Hypothalamus (tissue), 51 donors: ENCODE measurements at places on chromosomes 3 and 15.

DNA sequence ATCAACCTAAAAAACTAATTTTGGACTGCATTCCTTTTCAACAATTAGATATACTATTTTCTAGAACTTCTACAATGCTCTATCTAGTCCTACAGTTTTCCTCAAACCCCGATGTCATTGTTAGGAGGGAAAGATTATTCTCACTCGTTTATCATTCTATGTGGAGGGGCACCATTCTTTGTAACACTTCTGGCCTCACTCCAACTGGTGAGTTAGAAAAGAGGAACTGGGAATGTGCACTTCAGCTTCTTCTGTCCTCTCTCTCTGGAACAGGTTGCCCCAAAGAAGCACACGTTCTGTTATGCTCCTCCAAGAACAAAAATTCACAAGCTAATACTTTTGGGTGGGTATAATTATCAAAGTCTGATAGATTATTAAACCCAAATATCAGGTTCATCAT is 137.9 kb downstream of the UACA start:
- DNase-seq, result no peak

DNA sequence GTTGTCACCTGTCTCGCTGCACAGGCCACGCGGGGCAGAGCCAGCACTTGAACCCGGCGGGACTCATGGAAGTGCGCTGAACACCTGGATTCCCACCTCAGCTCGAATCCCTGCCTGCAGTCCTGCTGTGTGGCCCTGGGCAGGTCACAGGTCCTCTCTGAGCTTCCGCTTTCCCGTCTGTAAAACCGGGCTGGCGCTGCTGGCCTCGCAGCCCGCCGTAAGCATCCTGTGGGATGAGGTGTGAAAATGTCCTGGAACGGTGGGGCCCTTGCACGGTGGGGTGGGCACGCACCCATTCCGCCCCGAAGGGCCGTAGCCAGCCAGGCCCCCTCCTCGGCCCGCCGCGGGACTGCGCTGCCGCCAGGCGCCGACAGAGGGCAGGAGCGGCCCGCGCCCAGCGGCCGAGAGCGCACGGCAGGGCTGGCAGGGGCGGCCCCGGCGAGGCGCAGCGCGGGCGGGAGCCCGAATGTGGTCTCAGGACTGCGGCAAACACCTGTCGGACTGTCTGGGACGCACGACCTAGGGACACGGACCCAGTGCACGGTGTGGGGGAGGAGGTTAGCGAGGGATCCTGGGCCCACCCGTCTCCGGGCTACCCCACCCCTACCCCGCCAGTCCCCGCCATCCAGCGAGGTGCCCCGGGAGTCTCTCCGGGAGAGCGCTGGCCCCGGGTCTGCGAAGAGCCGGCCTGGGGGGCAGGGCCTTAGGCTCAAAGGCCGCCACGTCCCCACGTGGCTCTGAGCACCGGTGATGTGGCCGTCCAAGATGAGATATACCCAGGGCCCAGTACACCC is 40.4 kb downstream of the DNAJB8 start:
- peak; percentile 17 for DNase-seq

GRCh38 chr3:143132246-143132980 is 12.8 kb downstream of the CHST2 start:
- no peak for DNase-seq

DNA sequence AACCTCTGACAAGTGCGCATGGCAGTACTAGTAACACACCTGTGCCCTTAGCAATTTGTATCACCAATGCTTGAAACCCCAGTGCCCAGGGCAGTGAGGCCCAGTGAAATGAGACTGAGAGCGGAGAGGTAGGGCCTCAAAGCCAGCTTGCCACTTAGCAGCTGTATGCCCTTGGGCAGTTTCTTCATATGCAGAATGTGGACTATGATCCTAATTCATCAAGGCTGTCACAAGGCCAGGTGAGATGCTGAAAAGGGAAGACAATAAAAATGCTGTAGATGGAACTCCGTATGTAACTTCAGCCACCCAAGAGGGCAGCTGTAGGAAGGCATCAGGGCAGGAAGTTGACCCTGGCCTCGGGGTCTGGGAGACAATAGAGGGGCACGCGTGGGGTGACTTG is 74.4 kb downstream of the KY start:
- no peak for DNase-seq

GRCh38 chr3:18771931-18772330 is 346.8 kb upstream of the SATB1 start:
- DNase-seq, result no peak

DNA sequence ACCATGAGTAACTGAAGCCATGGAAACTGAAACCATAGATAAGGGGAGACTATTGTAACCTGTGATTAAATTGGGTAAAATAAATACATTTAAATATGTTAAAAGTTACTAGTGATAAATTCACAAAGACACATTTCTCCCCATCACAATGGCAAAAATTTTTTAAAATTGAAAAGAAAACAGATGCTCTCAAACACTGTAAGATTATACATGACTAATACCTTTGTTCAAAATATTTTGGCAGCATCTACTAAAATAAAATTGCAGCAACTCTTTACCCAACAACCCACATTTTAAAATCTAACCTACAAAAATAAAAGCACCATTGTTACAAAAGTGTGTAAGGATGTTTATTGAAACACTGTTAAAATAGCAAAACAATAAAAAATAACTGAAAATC is 93.3 kb downstream of the CLASP2 start:
- DNase-seq, result no peak

- no peak for DNase-seq
Observed at GRCh38 chr3:46987743-46988401, 8.4 kb downstream of the NBEAL2 start.

GRCh38 chr15:73866881-73867410 is 6.4 kb upstream of the TBC1D21 start:
- no peak for DNase-seq

GRCh38 chr3:134180761-134181160 is 69.9 kb downstream of the RYK start:
- no peak for DNase-seq

- DNase-seq, result no peak
Observed at GRCh38 chr3:66200147-66200546, 20.7 kb upstream of the SLC25A26 start.

GRCh38 chr15:90362936-90363212 is 10.8 kb downstream of the ZNF774 start:
- DNase-seq, result no peak

DNA sequence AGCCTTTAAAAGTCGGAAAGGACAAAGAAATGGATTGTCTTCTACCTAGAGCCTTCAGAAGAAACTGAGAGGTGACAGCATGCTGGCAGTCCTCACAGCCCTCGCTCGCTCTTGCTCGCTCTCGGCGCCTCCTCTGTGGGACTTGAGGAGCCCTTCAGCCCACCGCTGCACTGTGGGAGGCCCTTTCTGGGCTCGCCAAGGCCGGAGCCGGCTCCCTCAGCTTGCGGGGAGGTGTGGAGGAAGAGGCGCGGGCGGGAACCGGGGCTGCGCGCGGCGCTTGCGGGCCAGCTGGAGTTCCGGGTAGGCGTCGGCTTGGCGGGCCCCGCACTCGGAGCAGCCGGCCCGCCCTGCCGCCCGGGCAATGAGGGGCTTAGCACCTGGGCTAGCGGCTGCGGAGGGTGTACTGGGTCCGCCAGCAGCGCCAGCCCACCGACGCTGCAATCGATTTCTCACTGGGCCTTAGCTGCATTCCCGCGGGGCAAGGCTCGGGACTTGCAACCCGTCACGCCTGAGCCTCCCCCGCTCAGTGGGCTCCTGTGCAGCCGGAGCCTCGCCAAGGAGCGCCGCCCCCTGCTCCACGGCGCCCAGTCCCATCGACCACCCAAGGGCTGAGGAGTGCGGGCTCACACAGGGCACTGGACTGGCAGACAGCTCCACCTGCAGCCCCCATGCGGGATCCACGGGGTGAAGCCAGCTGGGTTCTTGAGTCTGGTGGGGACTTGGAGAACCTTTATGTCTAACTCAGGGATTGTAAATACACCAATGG is 953.8 kb upstream of the GBE1 start:
- DNase-seq, result no peak

DNA sequence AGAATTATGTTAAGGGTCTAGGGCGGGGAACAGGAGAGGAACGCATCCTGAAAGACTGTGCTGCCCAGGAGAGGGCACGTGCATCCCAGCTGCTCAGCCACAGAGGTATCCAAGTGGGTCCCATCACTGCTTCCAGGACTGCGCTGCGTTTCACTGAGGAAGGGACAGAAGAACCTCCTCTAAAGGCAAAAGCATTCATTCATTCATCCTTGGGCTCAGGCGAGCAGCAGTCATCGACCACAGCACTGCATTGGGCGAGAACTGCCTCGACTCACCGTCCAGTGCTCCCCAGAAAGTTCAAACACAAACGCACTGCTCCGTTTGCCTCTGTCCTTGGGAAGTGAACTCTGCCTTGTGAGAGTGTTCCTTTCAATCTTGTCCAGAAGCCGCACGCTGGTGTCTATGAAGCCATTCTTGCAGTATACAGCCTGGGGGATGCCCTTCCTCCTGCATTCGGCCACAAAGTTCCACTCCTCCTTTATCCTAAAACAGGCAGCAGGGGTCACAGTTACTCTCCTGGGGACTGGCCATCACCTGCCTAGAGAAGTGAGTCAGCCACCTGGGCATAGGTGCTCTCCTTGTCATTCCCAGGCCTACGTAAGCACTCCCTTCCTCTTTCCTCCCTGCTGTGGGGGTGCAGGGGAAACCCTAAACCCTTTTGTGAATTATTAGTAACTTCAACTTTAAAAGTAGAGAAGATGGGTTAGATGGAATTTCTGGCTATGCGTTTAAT is 21.2 kb downstream of the LRRC2 start:
- DNase-seq, result no peak

DNA sequence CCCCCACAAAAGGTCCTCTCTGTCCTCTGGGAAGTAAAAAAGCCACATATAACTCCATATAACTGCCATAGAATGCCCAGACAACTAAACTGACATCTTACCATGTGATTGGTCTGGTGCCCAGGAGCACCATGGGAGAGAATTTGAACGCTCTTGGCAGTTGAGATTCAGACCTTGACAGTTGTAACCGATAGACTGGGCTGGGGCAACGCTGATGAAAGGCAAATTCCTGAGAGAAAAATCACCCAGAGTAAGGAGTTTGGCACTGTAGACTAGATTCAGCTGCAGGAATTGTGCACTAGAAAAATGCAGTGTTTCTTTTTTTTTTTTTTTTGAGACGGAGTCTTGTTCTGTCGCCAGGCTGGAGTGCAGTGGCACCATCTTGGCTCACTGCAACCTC is 240.5 kb downstream of the SOX2 start:
- DNase-seq, result no peak

DNA sequence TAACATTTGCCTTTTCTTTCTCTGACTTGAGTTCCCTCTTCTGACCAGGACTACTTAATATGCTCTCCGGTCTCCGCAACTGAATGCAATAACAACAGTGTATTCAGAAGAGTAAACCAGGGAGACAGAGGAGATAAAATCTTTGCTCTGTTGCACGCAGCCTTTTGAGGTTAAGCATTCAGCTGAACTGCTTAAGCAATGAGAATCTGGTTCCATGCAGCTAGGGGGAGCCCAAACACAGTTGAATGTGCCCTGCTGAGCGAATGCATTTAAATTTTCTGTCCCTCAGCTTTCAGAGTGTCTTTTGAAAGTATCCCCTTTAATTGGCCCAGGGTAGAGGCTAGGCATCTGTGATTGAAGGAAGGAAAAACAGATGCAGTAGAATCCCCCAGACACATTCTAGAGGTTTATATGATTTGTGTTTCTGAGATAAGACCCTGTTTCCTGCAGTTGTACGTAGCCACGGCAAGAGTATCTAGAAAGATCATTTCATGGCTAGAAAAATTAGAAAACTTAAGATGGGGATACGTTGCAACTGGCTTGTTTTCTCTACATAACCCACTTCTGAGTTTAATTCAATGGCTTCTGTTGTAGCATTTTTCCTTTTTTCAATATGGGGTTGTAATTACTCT is 309.6 kb downstream of the TUSC7 start:
- peak; percentile 23 for DNase-seq

DNA sequence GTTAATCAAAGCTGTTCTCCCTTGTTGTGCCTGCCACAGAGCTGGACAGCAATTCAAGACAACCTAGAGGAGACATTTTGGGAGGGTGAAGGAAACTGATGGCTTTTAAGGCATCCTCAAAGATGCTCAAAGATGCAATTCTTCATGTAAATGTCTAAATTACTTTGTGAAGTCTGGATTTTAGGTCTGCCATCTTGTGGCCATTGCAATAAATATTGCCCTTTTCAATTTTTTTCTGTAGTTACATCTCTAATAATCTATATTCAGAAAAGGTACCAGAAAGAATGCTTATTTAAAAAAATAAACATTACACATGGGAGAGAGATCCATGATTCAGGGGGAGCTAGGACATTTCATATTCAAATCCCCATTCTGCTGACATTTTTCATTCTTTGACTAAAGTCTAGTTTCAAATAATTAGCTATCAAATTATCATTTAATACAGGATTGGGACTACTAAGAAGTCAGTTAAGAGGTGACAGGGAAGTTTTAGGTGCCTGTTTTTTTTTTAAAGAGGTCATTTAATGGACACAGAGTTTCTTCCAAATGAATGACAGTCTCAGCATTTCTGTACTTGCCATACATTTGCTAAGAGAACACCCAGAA is 259.8 kb upstream of the WNT5A start:
- no peak for DNase-seq
